ENCODE measurements at places on chromosomes 5 and 9.

GRCh38 chr5:170238456-170239196, 5.8 kb downstream of the C5orf58 start:
- no peak for DNase-seq

DNA sequence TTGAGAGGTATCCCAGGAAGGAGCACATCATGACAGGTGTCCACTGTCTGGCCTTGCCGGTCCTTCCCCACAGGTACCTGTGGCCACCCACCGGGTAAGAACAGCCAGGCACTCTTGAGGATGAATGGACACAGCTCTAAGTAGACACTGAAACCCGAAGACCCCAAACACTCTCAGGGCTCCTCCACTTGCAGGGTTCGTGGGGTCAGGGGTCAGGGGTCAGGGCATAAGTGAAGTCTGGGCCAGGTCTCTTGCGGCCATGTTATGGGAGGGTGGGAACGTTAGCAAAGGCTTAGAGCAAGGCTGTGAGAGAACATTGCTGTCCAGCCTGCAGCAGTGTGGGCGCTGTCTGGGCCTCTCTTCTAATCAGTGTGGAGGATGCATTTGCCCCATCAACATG, 40.0 kb downstream of the MAPK9 start:
- no peak for DNase-seq

GRCh38 chr9:4464911-4465513, 25.3 kb upstream of the SLC1A1 start:
- DNase-seq, result no peak

DNA sequence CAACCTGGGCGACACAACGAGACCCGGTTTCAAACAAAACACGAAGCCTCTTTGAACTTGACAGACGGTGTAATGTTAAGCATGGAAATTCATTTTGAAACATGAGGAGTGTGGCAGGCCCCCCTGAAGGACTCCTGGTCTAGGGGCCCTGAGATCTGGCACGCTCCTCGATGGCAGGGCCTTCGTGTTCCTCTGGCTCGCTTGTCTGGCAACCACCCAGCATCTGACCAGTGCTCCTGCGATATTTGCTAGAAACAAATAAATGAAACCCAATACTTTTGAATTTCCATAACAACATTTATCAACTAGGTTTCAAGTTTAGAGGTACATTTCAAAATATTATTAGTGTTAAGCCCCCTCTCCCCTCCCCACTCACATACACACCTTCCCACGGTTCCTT, 193.0 kb downstream of the ERCC6L2 start:
- no peak for DNase-seq

- no peak for DNase-seq
These were observed 218.2 kb downstream of the ARHGEF28 start for GRCh38 chr5:73844165-73844564.

DNA sequence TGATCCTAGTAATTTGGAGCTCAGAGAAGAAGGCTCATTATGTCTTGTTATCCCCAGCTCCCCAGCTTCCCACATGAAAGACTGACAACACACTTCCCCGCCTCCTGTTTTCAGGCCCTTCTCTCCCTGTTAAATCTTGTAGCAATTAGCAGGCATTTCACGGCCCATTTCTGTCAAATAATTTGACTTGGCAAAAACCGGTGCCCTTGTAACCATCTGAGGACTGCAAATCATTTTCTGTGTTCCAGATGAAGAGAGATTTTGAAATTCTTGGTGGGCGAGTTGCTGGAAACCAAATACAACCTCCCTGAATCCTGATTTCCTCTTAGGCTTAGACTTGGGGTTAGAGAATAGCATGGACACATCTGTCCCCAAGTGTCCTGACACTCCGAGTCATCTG, 109.7 kb downstream of the MSX2 start:
- no peak for DNase-seq

DNA sequence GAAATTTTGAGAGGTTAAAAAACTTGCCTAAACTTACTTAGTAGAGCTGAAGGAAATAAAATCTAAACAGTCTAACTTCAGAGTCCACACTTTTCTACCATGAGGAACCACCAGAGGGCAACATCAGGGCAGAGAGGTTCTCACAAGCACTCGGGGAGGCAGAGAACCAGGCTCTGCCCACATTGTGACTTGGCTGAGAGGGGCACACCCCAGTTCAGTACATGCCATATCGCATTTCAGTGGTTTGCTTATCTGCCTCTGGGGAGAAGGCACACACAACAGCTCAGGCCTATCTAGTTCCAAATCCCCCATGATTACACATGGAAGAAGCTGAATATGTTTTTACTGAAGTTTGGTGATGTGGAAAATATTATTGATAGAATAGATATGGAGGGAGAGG, 49.2 kb downstream of the EQTN start:
- peak; percentile 9 for DNase-seq

- DNase-seq, result no peak
These were observed 20.6 kb downstream of the GGTA1 start for GRCh38 chr9:121478816-121479676.

- peak; percentile 49 for DNase-seq
These were observed 2.4 kb downstream of the NFIL3 start for GRCh38 chr9:91421128-91421765.

DNA sequence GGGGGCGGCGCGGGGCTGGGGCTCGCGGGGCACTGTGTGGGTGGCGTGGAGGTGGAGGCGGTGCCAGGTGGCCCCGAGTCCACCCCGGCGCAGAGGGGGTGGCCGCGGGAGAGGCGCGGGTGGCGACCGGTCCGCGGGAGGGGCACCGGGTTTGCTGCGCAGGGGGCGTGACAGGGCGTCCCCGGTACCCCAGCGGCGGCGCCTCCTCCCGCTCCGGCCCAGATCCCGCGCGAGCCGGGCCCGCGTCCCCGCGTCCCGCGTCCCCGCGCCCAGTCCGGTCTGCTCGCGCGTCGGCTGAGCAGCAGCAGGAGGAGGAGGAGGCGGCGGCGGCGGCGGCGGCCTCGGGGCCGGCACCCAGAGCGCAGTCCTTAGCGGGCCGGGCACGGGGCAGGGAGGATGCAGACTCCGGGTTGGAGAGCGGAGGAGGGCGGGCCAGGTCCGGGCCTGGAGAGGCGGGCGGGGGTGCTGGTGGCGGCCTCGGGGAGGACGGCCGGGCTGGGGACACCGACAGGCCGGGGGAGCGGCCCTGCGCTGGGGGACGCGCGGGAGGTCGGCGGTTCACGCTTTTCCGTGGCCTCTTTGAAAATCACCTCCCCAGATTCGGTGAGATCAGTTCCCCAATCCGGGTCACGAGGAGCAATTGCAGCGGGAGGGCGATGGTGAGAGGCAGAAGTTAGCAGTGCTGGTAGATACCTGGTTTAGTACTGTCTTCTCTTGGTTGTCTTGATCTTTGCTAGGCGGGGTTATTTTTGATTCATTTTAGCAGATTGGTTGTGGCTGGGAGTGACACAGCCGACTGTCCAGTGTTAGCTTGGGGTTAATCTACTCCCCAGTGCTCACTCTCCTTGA, 1.7 kb downstream of the TRIO start:
- DNase-seq, result peak; percentile 49

DNA sequence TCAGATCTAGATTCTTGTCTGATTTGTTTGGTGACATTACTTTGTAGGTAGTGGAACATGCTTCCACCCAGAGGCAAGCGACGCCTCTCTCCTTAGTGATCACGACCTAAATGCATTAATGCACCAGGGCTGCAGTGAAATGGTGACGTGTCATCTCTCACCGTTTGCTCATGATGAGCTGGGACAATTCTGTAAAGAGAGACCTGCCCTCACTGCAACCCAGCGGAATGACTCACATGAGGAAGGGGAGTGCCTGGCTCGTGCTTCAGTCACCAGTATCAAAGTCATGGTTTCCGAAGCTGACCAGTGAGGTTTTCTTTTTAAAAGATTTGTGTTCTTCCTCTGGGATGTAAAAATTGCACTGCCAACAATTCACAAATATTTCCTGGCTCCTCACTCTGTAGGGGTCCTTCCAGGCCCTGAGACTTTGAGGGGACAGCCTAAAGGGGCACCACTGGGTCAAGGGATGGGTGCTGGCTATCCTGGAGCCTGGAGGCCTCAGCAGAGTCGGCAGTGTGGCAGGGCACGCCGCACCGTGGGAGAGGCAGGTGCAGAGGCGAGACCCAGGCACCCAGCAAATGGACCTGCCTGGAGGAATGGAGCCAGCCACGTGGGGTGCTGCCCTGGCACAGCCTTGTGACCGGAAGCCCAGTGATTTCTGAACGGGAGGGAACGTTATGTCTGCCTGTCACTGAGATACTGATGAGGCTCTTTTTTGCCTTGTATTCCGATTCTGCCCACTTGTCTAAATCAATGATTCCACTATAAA, 17.3 kb downstream of the QSOX2 start:
- no peak for DNase-seq

DNA sequence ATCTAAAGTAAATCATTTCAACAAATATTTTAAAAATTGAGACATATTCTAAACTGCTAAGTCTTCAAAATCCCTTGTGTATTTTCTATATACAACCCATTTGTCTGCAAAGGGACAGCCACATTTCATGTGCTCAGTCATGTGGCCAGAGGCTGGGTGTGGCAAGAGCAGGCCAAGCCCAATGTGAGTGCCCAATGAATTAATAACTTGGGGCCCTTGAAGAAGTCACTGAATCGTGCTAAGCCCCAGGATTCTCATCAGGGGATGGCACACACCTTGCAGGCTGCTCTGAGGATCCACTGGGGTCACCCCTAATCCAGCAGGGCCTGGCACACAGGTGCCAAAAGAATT, 78.2 kb upstream of the SMIM23 start:
- DNase-seq, result no peak

DNA sequence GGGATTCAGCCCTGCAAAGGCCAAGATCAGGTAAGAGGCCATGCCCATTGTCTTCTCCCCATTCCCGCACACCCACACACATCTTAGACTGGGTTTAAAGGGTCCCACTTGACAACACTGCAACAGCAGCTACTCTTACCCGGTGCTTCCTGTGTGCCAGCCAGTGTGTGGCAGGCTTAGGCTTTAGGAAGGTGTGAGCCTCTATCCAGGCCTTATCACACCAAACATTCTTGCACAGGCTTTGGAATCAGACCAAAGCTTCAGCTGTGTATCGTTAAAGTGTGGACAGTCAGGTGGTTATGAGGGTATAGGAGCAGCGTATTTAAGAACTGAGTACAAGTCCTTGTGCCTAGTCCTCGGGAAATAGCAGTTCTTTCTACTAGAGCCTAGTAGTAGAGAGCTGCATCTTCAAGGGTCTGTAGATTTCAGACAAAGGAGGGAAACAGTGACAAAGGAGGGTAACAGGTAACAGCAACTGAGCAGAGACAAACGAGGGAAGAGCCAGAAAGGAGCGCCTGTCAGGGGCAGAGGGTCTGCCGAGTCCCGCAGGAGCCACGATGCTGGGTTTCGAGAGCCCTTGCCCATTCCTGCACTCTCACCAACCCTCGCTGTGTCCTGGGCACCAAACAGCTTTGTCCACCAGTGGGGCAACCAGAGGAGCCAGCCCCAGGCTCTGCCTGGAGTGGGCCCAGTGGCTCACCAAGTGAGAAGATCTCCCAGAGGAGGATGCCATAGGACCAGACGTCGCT, 30.9 kb downstream of the CSF1R start:
- no peak for DNase-seq

DNA sequence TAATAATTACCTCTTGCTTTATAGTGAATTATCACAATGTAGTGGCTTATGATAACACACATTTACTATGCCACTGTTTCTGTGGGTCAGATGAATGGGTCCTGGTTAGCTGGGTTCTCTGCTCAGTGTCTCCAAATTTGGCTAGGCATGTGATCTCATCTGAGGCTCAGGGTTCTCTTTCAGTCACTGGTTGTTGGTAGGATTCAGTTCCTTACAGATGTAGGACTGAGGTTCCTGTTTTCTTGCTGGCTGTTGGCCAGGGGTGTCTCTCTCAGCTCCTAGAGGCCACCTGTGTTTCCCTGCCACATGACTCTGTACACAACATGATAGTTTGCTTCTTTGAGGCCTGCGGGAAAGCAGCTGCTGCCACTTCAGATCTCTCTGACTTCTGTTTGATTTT, 7.1 kb downstream of the NFX1 start:
- DNase-seq, result no peak

GRCh38 chr9:87950765-87951488, 23.4 kb downstream of the CDK20 start:
- peak; percentile 24 for DNase-seq

GRCh38 chr5:52997424-52997823, 8.3 kb downstream of the ITGA2 start:
- peak; percentile 68 for DNase-seq

DNA sequence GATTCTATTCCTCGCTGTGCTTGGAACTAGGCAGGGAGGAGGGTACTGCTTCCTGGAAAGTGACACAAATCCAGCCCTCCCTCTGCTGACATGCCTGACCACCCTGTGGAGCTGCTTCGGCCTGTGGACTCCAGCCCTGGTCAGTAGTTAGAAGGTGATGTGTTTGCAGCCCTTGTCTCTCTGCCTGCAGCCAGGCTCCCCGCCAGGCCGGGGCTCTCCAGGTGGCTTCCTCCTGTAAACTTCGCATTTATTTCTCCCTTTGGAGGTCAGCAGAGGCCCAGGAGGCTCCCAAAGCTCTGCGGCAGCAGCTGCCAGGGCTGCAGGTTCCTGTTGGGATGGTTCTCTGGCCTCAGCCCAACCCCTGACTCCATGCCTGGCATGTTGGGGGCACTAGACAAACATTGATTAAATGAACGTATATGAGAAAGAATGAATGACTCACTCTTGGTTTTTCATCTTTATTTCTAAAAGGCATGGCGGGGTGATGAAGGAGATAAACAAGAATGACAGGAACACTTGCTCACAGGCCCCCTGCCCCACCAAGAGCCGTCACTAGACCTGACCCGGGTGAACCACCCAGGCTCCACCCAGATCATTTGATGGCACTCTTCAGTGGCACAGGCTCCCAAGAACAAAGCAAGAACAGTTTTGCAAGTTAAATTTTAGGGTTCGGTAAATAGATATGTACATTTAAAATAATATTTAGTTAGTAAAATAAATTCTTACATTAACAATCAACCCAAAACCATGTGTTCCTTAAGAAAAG, 8.4 kb upstream of the IRX2 start:
- DNase-seq, result no peak

DNA sequence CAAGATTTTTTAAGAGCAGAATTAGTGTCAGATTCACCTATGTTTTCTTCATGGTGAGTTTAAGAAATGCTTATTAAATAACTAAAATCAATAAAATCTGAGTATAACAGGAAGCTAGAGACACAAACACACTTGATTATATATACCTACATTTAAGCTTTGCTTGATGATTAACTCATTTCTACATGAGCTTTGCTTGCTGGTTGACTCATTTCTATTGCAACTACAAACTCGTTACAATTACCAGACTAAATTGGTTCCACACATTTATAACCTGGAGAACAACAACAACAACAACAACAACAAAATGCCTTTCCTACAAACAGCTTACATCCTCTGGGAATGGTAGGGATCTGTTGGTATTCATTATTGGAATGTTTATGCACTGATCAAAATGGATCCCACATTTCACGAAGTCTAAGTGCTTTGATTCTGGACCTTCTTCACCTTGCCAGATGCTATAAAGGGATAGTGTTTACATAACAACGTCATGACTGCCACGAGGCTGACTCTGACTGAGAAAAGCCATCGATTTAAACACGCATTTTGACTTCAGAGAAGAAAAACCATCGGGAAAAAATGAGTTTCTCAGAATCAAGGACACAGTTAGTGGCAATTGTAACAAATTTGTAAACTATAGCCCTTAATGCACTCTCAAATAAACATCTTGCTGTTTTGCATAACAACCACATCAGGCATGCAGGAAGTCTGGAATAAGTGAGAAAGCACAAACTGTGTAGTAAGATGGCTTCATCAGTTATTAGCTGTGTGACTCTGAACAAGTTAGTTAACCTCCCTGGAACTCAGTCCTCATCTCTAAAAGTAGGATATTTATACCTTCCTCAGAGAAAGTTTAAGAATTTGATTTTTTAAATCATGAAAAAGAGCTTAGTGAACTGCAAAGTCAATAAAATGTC, 49.8 kb downstream of the RASEF start:
- DNase-seq, result no peak

Measured in neuronal stem cell (in vitro differentiated cells).